ENCODE measurements at places on chromosomes 2 and 18. TPM values are rescaled to one million over a fixed set of nuclear protein-coding genes. Genes with fewer than 3 reads are reported as not detected.

Gene SGPP2
- total RNA-seq: 3.9 TPM

Gene ZNG1B
- total RNA-seq: 18.6 TPM

Gene ZFP36L2
- total RNA-seq: 117 TPM

Gene SRD5A2
- not detected for total RNA-seq

Gene PXDN
- total RNA-seq: 2.0 TPM

Gene TBR1
- not detected for total RNA-seq

Gene ST6GAL2
- total RNA-seq: 1.0 TPM

Gene NEUROD1
- total RNA-seq: 9.1 TPM

Gene MAL
- total RNA-seq: not detected

Gene ERFE
- 0.29 TPM for total RNA-seq

Gene CYP26B1
- total RNA-seq: 0.65 TPM

Gene SLC35G4
- total RNA-seq: not detected

Gene NDC80
- total RNA-seq: 1.5 TPM

Gene ALPG
- total RNA-seq: not detected

Gene DSC3
- not detected for total RNA-seq

Gene CROCC2
- not detected for total RNA-seq

Gene FBXO48
- total RNA-seq: 0.98 TPM

Gene LAMA1
- total RNA-seq: 0.75 TPM

Gene RGPD3
- total RNA-seq: 0.12 TPM

Gene NT5DC4
- not detected for total RNA-seq

Gene ASAP2
- 10.2 TPM for total RNA-seq

Gene LOXHD1
- 0.12 TPM for total RNA-seq

Gene NBEAL1
- total RNA-seq: 27.2 TPM

Gene SOWAHC
- 2.6 TPM for total RNA-seq

Gene MC5R
- total RNA-seq: not detected

Gene OTOF
- 0.09 TPM for total RNA-seq

Gene PDE1A
- total RNA-seq: 0.98 TPM

Gene EGR4
- 0.09 TPM for total RNA-seq

Gene TUBA3D
- not detected for total RNA-seq

Gene CD207
- total RNA-seq: not detected

Gene FAM110C
- total RNA-seq: 10.1 TPM

Gene NTSR2
- not detected for total RNA-seq

Gene GAD1
- total RNA-seq: 0.35 TPM

Gene SPRED2
- total RNA-seq: 15.7 TPM

Gene PDE11A
- 1.2 TPM for total RNA-seq

Gene GDF7
- 0.44 TPM for total RNA-seq

Gene MATN3
- 0.25 TPM for total RNA-seq

Gene CCDC141
- 4.5 TPM for total RNA-seq

Gene BBS5
- 3.8 TPM for total RNA-seq

Gene TRAF3IP1
- 6.8 TPM for total RNA-seq

Gene VSNL1
- total RNA-seq: 0.41 TPM

Gene UGT1A4
- total RNA-seq: not detected

Gene MROH2A
- total RNA-seq: not detected

Gene GRB14
- 15.5 TPM for total RNA-seq

Gene KCNG2
- 0.12 TPM for total RNA-seq

Gene FAM98A
- 21.0 TPM for total RNA-seq

Gene NPPC
- total RNA-seq: not detected

Gene MC4R
- not detected for total RNA-seq

Gene CREG2
- not detected for total RNA-seq

Gene CNOT11
- 15.4 TPM for total RNA-seq

Gene CBLN2
- not detected for total RNA-seq

Gene SIX2
- total RNA-seq: 5.0 TPM

All from pancreas (tissue), 10 donors.